ENCODE measurements at places on chromosomes 16 and 17.

GRCh38 chr17:62179525-62180161, 114.6 kb upstream of the MED13 start:
- DNase-seq = no peak

DNA sequence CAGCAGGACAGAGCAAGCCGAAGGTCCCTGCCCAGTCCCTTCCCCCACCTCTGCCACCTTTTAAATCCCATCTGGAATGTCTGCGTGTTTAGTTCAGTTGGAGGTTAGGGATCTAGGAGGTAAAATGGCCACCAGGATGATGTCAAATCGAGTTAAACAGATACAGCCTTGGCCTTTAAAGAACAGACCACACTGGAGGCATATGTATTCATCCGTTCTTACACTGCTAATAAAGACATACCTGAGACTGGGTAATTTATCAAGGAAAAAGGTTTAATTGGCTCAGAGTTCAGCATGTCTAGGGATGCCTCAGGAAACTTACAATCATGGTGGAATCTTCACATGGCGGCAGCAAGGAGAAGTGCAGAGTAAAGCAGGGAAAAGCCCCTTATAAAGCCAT, 167.8 kb upstream of the CACNG5 start:
- DNase-seq = no peak

GRCh38 chr16:55662644-55663031, 6.8 kb downstream of the SLC6A2 start:
- DNase-seq = no peak

DNA sequence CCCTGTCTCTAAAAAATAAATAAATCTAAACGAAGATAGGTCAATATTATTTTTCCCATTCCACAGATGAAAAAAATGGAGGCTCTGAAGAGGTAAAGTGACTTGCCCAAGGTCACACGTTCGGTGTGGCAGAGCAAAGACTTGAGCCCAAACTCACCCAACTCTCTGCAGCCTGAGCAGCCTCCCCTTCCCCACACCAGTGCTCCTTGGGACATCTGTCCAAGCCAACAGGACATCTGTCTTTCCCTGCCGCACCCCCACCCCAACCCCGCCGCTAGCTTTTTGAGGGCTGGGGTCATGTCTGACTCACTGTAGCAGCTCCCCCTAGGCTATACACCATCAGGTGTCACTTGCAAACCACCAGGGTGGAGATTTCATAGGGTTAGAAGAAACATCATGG, 5.2 kb upstream of the BEAN1 start:
- DNase-seq = no peak

DNA sequence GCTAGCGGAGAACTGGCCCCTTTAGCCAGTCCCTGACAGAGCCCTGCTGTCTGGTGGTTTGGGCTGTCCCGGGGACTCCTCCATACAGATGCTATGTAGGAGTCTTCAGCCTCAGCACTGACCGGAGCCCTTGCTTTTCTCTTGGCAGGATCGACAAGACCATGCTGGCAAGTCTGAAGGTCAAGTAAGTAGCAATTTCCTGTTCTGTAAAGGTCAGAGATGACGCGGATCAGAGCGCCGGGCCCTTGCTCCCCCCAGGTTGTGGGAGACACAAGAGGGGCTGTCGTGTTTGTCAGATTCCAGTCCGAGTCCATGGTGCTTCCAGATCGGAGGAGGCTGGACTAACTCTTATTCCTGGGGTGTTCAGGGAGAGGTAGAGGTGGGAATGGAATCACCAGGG, 4.1 kb downstream of the RAP1GAP2 start:
- no peak for DNase-seq

DNA sequence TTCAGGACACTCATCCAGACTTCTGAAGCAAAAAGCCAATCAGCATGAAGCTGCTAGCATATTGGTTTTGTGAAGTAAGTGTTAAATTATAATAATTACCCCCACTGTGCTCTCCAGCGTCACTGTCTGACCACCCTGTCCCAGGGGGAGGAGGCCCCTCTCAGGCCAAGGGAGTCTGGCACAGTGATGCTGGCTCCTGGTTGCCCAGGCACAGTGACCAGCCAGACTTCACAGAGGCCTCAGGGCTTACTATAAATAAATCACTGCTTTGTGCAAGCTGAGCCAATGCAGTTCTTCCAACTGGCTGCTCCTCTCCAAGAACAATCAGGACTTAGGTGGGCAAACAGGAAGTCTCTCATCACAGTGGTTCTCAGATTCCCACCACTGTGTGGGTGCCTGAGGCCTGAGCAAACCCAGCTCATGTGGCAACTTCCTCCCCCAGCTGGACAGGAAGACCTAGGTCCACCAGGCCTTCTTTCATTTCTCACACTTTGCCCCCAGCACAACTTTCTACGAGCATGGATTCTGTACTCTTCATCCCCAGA, 1.7 kb upstream of the DBNDD1 start:
- no peak for DNase-seq

- no peak for DNase-seq
Observed at GRCh38 chr17:78746263-78746948, 35.7 kb downstream of the CYTH1 start.

DNA sequence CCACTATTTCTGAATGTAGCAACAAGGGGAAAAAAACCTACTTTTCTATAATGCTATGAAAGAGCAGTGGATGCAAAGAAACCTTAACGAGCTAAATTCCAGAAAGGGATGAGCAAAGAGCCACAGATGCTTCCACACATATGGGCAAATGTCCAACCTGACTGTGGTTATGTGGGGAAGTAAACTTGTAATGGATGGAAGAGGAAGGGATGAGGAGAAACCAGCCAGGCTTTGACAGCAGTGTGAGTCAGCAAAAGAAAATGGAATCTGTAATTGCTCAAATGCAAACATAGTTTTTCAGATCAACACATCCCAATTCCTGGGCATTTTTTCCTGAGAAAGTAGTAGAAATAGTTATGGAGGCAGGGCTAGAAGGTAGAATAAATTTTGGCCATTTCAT, 204.8 kb upstream of the CPHXL start:
- no peak for DNase-seq

- DNase-seq = no peak
Observed at GRCh38 chr17:29112771-29113295, 67.4 kb downstream of the MYO18A start.

- DNase-seq = no peak
Observed at GRCh38 chr16:88810166-88810911, 1.4 kb downstream of the APRT start.

- no peak for DNase-seq
Observed at GRCh38 chr17:28871056-28871579, 16.3 kb downstream of the ERAL1 start.

GRCh38 chr17:59331129-59331928, at the start of gene YPEL2:
TSS of gene YPEL2 (plus strand) at chr17:59331655. CDS start at chr17:59353410, 21,755 bp downstream.
- peak; percentile 96 for DNase-seq

GRCh38 chr16:10497132-10498101, 83.0 kb downstream of the EMP2 start:
- no peak for DNase-seq

- DNase-seq = no peak
Observed at GRCh38 chr17:39175695-39176093, 9.7 kb upstream of the ARL5C start.

DNA sequence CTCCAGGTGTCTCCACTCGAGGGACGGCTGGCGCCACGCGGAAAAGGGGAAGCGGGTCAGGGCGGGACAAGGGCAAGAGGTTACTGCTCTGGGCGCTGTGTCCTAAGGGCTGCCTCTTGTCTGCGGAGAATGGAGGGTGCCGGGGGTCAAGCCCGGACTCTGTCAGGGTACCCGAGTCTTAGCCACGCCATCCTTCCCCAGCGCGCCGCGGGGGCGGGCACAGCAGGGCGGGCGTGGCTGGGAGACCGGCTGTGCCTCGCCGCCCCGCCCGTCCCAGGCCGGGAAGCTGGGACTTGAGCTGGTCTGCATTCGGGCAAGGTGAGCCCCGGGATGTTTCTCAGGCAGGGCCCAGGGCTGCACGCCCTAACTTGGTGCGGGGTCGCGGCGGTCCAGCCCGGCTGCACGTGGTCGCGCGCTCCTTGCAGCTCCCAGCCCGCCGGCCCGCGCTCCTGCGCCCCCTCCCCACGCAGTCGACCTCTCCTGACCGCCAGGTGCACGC, 6.2 kb upstream of the ACTG1 start:
- no peak for DNase-seq

DNA sequence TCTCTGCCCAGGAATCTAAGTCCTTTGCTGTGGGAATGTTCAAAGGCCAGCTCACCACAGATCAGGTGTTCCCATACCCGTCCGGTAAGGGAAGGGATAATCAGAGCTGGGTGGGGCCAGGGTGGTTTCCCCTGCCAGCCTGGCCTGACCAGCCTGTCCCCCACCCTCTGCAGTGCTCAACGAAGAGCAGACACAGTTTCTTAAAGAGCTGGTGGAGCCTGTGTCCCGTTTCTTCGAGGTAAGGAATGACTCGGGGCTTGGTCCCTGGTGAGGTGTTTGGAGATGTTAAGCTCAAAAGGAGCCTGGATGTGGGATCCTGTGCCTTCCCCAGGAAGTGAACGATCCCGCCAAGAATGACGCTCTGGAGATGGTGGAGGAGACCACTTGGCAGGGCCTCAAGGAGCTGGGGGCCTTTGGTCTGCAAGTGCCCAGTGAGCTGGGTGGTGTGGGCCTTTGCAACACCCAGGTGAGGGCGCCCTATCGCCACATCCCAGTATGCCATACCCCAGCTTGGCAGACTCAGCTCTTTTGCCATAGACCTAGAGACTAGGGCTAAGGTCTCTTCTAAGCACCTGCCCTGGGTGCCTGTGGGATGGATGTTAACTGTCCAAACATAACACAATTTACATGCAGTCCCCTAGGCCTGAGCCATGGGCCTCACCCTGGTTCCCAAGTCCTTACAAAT, 997 bp downstream of the ACADVL start:
- DNase-seq = no peak

DNA sequence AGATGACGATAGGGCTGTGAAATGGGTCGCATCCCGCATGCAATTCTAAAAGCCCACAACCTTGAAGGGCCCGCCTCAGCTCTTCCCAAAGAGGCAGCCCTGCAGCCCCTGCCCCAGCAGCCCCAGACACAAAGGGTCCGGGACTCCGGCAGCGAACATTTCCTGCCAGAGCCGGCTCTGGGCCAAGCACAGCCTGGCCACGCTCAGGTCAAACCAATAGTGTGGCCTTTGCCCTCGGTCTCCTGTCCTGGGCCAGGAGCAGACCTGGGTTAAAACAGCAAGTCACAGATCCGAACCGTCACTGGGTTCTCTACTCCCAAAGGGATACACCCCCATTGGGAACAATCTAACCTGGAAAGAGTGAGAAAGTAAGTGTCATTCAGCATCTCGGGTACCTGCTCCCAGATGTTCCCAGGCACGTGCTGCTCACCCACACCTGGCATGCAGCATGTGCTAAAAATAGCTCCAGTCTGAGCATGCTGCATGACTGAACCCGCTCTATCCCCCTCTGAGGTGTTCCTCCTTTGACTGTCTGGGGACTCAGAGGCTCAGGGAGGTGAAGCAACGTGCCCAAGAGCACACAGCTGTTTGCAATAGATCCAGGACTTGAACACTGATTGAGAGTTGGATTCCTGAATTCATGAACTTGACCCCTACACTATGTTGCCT, 22.2 kb upstream of the ATP2A3 start:
- peak; percentile 60 for DNase-seq

DNA sequence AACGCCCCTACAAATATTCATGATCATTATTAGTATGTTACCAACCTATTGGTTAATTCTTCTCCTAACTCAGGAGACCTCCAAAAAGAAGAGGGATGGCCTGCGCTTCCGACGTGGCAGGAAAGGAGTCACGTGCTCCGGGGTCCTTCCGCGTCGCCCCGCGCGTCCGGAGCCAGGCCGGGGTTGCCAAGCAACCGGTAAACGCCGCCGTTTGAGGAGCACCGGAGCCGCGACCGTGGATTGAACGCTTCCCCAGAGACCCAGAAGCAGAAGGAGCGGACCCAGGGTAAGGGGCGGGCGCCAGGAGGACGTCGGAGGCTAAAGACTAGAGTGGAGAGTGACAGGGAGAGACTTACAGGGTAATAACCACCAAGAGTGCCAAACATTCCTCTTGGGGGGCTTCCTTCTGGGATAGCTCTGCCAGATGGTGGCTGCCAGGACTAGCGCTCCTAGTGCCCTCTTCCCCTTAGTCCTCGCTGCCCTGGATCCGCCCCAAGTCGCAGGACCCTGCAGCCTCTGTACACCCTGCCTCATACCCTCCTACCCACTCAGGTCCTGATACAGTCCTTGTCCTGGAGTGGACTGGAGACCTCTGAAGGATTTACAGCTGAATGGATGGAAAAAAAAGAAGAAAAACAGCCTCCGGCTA, at the start of gene DNAI2:
TSS of gene DNAI2 (plus strand) at position 175 of the 649 bp plus-strand sequence. CDS start 7,584 bp downstream, outside the sequence.
- no peak for DNase-seq

DNA sequence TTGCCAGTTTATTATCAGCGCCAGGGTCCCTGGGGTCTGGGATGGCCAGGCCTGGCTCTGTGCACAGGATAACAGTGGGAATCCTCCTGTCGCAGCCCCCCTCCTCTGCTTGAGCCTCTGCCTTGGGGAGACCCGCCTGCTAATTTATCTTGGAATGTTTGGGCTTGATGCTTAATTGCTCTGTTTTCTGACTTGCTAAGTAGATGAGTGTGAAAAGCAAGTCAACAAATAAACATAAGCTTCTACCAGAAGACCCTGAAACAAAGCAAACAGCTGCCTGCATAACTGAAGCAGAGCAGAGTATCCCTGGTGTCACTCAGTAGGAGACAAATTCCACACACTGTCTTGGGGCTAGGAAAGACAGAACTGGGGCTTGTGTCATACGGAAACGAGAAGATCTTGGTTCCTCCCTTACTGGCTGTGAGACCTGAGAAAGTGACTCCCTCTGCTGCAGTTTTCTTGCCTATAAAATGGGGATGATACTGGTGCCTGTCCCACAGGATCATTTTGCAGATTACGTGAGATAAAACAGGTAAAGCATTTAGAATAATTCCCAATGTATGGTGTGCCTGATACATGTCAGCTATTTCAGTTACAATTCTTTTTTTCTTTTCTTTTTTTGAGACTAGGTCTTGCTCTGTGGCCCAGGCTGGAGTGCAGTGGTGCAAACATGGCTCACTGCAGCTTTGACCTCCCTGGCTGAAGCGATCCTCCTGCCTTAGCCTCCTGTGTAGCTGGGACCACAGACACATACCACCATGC, 44.8 kb upstream of the IRX3 start:
- no peak for DNase-seq

DNA sequence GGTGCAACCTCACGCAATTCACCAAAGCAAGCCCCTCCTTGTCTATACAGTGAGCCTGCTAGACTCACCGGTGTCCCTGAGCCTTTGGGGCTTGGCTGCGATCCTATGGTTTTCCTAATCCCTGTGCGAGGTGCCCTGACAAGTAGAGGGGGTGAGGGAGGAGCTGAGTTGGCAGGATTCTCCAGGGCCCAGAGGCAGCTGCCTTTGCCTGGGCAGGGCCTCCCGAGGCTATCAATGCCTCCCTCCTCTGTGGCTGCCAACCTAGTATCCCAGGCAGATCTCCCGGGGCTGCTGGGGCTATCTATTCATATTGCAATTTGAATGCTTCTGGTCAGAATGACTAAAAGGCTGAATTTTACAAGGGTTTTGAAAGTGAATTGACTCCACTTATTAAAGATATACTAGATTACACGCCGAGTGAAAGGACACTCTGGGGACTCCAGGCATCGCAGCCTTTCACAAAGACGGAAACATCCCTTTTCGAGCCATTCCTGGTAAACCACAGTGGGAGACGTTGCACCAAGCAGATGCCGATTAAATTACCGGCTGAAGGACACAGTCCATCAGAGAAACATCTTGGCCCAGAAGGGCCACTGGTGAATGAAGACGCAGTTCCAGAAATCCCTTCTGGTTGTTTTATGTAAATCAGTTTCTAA, 11.3 kb upstream of the PITPNM3 start:
- no peak for DNase-seq
